ENCODE measurements at places on chromosomes 1 and 21. TPM values are rescaled to one million over a fixed set of nuclear protein-coding genes. Genes with fewer than 3 reads are reported as not detected.

DNA sequence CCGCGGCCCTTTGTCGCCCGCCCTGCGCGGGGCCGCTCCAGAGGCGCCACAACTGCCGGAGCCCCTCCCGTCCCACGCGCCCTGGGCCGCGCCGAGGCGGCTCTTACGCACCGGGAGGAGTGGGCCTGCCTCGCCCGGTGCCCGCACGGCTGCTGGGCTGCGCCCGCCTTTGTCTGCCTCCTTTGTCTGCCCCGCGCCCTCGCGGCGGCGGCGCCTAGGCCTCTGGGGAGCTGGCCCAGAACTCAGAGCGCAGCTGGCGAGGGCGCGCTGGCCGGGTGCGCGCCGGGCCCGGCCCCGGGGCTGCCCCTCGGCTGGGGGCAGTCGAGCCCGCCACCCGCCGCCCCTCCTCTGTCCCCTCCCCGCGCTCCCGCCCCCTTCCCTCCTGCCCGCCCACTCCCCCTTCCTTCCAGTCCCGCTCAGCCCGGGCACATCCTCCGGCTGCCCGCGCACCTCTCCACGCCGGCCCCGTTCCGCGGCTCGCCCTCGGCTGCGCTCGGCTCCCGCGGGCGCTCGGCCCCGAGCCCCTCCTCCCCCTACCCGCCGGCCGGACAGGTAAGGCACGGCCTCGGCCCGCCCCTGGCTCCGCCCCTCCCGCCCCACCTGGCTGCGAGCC is at the start of gene DRAXIN:
DRAXIN (plus strand) TSS at position 409 of the 613 bp plus-strand sequence. CDS start 14,549 bp downstream, outside the sequence.
- no peak for DNase-seq

DNA sequence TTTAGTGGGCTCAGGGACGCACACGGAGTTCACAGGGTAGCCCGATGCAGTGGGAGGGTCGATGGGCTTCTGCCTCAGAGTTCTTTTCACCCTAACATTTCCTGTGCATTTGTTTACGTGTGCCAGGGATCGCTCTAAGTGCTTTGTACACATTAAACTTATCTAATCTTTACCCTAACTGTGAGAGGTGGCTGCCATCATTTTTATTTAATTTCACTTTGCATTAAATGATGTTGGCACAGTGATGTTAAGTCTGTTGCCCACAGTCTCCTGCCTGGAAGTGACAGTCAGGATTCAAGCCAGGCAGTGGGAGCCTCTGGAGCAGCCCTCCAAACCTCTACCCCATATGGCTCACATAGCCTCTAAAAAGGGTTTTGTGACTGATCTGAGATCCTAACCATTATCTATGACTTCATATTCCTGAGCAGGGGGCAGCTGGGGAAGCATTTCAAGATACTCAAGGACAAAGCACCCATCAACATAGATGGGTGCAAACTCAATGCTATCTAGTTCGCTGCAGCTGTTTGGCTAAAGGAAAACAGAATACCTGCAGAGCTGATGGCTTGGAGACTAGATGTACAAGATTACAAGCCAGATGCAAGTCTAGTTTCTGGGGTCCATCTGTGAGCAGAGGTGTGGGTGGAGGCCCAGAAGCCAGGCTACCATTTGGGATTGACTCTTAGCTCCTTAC is 303.8 kb downstream of the DISC1 start:
- no peak for DNase-seq

The NTPCR gene
- 33.5 TPM for total RNA-seq

- DNase-seq = no peak
Measured at GRCh38 chr1:18443587-18444520, 36.9 kb upstream of the KLHDC7A start.

The CFAP74 gene
- not detected for total RNA-seq

DNA sequence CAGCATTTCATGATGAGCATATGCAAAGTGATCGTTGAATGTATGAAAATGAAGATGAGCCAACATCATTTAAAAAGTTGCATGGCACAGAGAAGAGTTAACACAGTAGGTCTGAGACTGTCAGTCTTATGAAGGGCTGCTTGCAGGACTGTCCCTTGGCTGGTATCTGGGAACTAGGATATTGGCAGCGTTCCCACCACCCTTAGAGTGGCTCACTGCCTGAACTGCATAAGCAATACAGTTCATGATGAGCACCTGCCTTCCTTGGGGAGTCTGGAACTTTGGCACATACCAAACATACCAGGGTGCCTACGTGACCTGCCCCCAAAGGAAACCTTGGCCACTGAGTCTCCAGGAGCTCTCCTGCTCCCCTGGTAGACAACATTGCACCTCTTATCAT is 161.8 kb downstream of the DSCAM start:
- no peak for DNase-seq

- no peak for DNase-seq
Measured at GRCh38 chr1:218079347-218079746, 205.7 kb upstream of the RRP15 start.

The DIO1 gene
- not detected for total RNA-seq

GRCh38 chr1:115266729-115267421 is 71.2 kb downstream of the NGF start:
- no peak for DNase-seq

DNA sequence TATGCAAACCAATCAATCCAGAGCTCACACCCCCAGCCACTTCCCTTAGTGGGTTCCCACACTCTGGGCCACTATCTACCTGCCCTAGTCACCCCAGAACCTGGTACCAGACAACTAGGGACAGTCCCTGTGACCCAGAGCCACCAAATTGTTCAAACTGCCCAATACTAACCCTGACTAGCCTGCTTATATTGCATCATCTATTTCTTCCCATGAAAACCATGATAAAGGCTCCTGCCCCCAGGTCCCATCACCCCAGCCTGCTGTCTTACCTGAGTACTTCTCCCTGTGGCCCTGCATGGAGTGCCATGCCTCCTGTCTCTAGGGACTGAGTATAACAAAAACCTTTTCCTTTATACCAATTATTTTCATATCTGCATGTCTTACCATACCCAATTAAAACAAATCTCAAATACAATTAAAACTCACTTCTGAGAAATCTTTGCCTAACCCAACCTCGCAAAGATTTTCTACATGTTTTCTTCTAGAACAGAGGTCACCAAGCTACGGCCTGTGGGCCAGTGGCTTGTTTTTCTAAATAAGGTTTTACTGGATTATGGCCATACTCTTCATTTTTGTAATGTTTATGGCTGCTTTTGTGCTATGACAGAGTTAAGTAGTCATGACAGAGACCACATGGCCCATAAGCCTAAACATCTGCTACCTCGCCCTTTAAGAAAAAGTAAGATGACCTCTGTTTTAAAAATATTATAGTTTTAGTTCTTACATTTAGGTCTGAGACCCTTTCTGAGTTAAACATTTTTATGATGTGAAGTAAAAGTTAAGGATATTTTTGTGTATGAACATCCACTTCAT is 31.0 kb upstream of the NID1 start:
- no peak for DNase-seq

DNA sequence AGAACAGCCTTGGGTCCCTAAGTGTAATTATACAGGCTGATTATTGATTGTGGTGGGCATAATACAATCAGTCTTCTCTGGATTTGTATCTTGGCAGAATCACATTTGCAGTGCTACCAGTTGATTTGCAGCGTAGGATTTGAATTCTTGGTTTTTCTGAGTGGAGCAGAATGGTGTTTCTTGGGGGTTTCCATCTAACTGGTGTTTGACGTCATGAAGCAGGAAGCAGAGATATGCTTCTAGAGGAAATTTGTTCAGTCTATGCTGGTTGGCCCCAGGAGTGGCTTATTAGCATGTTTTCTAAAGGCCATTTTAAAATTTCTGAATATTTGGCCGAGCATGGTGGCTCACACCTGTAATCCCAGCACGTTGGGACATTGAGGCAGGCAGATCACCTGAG is 3.4 kb downstream of the CTTNBP2NL start:
- no peak for DNase-seq

DNA sequence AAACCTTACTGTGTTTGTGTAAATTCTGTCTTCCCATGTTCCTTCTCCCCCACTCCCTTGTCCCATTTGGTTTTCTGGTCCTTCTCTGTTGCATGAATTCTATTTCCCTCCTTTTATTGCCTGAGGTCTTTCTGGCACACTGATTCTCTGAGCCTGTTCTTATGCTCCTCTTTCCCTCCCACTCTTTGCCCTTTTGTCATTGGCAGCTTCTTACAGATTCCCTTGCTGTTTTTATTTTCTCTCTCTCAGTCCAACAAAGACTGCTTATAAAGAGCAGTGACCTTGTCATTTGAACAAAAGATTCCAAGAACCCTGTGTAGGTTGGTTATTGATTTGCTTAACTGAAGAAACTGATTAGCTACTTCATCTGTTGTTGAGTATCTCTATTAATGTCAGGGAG is 49.7 kb downstream of the GPR52 start:
- DNase-seq = no peak

The RGS1 gene
- total RNA-seq = 35.9 TPM

GRCh38 chr21:27225151-27225550 is 258.3 kb upstream of the ADAMTS5 start:
- no peak for DNase-seq

GRCh38 chr1:18341291-18342069 is 139.2 kb upstream of the KLHDC7A start:
- DNase-seq = no peak

The COL18A1 gene
- 79.8 TPM for total RNA-seq
